Stimulated activated CD8-positive, alpha-beta memory T cell treated with anti-CD3 and anti-CD28 coated beads, Interleukin-2, amount 100 ng/mL, for 1 hour (primary cell): ENCODE measurements at places on chromosomes 3 and 15.

DNA sequence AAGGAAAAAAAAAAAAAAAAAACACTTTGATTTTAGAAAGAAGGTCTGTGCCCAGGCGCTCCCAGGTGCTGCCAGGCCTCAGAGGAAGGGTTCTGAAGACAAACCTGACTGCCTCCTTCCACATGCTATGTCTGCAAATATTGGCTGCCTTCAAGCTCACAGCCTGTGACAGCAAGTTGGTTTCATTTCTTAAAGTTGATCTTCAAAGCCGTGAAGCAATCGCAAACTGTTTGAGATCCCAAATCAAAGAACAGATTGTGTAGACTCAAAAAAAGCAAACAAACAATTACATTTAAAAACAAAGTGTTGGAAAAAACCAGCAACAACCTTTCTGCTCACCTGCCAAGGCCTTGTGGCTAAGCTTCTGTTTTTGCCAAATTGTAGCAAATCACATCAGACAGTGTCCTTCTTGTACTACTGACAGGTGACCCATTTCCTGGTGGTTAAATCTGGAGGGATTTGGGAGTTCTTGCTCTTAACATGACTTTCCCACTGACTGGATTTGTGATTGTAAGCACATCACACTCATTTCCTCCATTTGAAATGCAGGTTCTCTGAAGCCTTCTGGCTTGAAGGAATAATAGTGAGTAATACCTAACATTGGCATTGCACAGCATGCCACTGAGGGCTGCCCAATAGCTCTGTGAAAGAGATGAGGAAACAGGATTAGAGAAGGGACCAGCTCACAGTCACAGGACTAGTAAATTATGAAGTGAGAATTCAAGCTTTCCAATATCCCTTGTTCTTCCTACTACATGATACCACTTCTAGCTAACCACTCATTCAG is 502.4 kb downstream of the LPP start:
- no peak for DNase-seq

- no peak for DNase-seq
Observed at GRCh38 chr3:130699765-130700164, 46.9 kb downstream of the PIK3R4 start.

DNA sequence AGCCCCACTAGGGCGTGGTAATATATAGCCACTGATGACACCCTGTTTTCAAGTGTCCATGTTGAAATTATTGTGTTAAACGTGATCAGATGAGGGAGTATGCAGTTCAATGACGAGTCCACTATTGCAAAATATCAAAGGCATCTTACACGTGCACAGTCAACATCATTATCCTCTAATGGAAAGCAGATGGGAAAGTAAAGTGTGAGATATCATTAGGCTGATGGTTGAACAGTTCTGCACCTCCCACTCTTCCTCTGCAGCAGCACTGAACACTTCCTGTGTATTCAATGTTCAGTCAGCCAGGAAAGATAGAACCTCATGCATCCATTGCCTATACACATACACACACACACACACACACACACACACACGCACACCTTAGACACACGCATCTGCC is 431.8 kb upstream of the CCDC54 start:
- DNase-seq: no peak

DNA sequence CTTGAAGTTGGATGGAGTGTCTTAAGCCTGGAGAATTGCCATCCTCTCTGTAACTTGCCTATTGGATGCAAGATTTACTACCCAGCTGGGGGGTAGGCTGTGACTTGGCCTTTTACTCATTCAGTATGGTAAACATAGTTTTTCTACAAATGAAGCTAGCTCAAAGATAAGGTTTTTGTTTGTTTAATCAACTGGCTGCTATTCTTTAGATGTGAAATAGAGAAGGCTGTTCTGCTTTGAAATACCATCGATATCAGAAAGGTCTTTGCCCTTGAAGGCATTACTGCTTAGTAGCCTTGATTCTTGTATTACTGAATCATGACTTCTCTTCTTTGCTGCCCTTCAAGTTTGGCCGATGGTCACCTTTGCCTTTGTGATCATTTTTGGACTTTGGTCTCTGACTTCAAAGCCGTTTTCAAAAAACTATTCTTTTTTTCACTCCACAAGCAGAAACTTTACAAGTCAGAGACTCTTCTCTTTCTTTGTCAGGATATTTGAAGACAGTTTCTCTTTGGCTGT is 83.1 kb downstream of the GAP43 start:
- DNase-seq: no peak

- DNase-seq: no peak
Observed at GRCh38 chr15:40452296-40453090, 11.7 kb downstream of the BAHD1 start.

DNA sequence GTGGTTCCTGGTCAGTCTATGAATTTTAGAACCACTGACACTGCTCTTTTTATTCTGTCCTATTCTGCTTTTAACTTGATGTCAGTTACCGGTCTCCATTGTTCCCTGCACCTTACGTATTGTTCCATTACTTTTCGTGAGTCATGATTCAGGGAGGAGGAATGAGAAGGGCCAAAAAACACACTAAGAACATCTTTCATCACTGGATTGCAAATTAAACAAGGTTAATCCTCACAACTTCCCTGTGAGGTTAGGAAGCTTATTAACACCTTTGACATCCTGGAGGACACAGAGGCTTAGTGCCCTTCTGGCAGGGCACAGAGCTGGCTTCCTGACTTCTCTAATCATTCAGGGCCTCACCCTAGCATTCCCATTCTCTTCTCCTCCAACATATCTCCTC is 227.6 kb upstream of the SATB1 start:
- DNase-seq: no peak

- no peak for DNase-seq
Observed at GRCh38 chr15:70505411-70505919, 257.9 kb downstream of the UACA start.

DNA sequence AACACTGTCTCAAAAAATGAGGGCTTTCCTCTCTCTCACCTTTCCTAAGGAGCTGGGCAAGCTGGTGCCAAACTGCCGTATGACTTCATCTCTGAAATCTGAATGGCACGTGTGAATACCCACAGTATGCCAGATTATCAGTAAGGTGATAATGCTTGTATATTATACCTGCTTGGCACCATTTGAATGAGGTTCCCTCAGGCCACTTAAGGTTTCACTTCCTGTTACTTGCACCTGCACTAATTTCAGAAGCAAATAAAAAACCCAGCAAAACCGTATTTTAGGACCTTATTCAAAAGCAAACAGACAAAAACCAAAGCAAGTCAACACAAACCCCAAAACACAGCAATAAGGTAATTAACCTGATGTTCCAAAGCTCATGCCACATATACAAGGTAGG is 19.7 kb downstream of the FOXP1 start:
- no peak for DNase-seq

DNA sequence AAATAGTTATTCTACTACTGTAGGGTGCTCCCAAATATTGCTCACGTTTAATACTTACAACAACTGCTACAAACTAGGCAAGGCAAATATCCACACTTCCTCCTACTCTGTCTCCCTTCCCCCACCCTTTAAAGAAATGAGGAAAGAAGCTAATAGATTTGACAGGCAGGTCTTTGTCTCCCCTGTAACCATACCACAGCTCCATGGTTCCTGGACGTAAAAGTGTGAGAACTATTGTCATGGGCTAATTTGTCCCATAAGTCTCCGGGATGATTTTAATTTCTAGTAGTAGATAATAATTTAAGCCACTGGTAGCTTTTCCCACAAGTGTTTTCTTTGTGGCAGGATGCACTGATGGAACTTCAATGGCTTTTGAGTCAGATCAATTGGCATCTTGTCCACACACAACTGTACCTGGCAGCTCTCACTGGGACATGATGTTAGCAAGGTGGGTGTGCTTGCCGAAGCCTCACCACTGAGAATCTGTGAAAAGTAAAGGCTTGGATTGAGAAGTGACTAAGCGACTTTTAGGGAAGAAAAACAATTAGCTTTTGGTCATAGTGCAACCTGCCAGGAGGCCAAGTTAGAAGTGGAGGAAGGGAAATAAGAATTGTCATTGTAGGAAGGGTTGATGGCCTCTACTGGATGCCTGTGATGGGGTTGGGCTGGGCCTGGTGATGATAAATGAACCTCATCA is 1.4 kb upstream of the CPOX start:
- DNase-seq: no peak

- DNase-seq: no peak
Observed at GRCh38 chr3:125045965-125046364, 9.8 kb downstream of the HEG1 start.

- no peak for DNase-seq
Observed at GRCh38 chr15:37581866-37582532, 352.4 kb upstream of the TMCO5A start.

GRCh38 chr3:163916596-163917560 is 1161.4 kb downstream of the SI start:
- DNase-seq: no peak

- no peak for DNase-seq
Observed at GRCh38 chr3:52086461-52086860, 30.1 kb upstream of the DUSP7 start.

GRCh38 chr15:78630886-78631633 is 9.9 kb downstream of the CHRNB4 start:
- DNase-seq: no peak

- DNase-seq: no peak
Observed at GRCh38 chr3:60774617-60775016, 476.6 kb downstream of the FHIT start.

DNA sequence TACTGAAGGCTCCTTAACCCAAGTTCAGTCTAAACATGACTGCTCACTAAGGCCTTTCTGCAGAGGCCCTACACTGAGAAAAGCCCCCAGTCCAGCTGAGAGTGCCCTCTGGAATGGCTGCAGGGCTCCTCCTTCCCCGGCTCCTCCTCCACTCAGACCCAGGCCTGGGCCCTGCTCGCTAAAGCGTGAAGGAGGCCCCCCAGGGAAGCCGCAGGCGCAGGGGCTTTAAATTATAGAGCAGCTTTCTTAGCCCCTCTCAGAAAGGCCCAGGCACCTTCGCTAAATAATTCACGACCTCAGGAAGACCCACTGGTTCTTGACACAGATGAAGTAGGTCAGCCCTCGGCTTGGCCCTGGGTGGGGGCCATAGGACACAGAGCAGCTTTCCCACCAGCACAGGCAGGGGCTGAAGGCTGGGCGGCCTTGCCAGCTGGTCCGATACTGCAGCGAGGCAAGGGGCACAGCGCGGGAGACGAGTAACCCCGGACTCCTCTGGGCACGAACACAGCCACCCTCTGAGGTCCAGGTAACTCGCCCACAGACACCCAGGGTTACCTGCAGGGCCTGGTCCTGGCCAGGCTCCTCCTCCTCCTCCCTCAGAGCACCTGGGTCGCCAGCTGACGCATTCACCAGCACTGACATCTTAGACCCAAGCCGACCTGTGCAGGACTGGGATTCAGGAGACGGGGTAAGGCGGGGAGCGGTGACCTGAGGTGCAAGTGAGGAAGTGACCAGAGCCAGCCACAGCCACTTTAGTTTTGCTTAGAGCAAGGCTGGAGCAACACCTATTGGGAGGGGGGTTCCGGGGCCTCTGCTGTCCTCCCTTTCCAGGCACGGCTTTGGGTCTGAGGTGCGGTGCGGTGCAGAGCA is 36.9 kb downstream of the RBPMS2 start:
- DNase-seq: no peak
